Left lung (tissue), 14 donors: ENCODE measurements at places on chromosomes 13 and 19.
A peak's percentile ranks its signal among the peaks of the same experiment; 100 is the strongest.

DNA sequence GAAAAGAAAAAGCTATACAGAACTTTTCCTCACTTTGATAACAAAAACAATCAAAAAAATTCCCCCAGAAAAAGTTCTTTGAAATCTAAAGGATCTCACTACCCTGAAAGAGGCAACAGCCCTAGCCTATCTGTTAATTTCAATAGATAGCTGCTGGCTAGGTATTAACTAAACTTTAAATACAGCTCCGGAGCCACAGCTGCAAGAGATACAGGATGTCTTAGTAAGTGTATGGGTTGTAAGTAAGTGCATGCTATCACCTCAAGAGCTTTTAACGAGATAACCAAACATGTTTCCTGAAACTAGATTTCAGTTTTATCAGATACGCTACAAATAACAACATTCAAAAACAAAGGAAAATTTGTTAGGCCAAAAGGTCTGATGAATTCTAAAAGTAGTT lies 148.4 kb downstream of the KLF12 start:
- H3K4me1 ChIP-seq, result no peaks in the 10 kb centered on the region
- H3K27me3 ChIP-seq, result no peaks in the 10 kb centered on the region
- no peaks in the 10 kb centered on the region for H3K36me3 ChIP-seq
- no peak for DNase-seq
- H3K4me3 ChIP-seq, result no peak overlapping the region

GRCh38 chr13:112802802-112803195 lies 113.0 kb downstream of the ATP11A start:
- H3K4me1 ChIP-seq, result no peaks in the 10 kb centered on the region
- no peak overlapping the region for H3K4me3 ChIP-seq
- no peaks in the 10 kb centered on the region for H3K27me3 ChIP-seq
- DNase-seq, result no peak
- H3K36me3 ChIP-seq, result peaks cover 28% of the 10 kb centered on the region

DNA sequence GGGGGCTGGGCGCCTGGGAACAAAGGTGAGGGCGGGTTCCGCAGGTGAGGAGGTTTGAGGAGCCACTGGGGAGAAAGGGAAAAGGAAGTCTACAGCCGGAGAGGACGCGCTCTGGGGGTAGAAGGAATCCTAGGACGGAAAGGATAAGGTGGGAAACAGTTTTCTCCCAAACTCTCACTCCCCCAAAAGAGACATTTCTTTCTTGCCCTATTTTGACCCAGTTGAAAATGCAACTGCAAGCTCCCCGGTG lies 651 bp upstream of the POLR1D start:
- H3K4me1 ChIP-seq, result peaks cover 58% of the 10 kb centered on the region
- no peaks in the 10 kb centered on the region for H3K27me3 ChIP-seq
- H3K4me3 ChIP-seq, result peak overlapping the region; percentile 94
- H3K36me3 ChIP-seq, result no peaks in the 10 kb centered on the region

- H3K4me3 ChIP-seq, result no peak overlapping the region
- H3K36me3 ChIP-seq, result no peaks in the 10 kb centered on the region
- no peaks in the 10 kb centered on the region for H3K27me3 ChIP-seq
- H3K27ac ChIP-seq, result no peak overlapping the region
These were observed 244.5 kb downstream of the SPRY2 start for GRCh38 chr13:80096383-80096782.

- H3K4me1 ChIP-seq, result no peaks in the 10 kb centered on the region
- H3K36me3 ChIP-seq, result no peaks in the 10 kb centered on the region
- DNase-seq, result no peak
These were observed 368.9 kb downstream of the COG6 start for GRCh38 chr13:40024204-40024966.
